Esophagus mucosa (tissue), 1 donor: ENCODE measurements at places on chromosomes 12 and 14.

DNA sequence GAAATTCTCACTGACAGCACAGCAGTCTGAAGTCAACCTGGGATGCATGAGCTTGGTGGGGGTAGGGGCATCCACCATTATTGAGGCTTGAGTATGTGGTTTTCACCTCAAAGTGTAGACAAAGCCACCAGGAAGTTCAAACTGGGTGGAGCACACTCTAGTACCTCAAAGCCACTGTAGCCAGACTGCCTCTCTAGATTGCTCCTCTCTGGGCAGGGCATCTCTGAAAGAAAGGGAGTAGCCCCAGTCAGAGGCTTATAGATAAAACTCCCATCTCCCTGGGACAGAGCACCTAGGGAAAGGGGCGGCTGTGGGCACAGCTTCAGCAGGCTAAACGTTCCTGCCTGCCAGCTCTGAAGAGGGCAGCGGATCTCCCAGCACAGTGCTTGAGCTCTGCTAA lies 143.0 kb downstream of the KITLG start:
- no peak for ATAC-seq

DNA sequence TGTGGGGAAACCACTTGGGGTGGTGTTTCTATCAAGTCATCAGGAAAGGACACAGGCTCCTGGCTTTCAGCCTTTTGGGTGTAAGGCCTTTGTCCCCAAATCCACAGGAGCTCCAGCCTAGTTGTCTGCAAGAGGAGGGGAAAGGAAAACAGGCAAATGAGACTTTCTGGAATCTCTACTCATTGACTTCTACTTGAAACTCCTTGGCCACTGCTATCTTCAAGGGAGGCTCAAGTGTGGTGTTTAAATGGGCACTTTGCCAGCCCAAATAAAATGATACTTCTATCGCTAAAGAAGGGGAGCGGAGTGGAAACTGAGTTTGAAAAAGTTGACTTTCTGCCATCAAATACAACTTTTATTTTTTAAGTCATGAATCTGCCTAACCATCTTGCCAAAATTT lies 445.9 kb upstream of the RGS6 start:
- ATAC-seq, result no peak

GRCh38 chr12:43863770-43864366 lies 28.0 kb downstream of the TMEM117 start:
- ATAC-seq, result no peak

DNA sequence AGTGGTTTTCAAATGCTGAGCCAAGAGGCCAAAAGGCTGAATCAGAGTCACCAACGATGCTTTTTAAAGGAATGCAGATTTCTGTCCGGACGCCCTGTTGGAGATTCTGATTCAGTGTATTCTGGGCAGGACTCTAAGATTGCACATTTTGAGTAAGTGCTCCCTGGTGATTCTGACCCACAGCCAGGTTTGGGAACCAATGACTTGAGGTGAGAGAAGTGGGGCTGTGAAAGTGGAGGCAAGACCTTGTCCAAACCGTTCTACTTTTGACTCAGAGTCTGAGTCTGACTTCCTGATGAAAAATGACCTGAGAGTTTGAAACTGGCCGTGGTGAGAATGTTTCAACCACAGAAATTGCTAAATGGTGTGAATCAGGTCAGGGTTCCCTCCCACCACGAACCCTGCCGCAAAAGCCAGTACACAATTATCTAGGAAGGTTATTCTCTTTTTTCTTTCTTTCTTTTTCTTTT lies 90.2 kb downstream of the NTN4 start:
- no peak for ATAC-seq

DNA sequence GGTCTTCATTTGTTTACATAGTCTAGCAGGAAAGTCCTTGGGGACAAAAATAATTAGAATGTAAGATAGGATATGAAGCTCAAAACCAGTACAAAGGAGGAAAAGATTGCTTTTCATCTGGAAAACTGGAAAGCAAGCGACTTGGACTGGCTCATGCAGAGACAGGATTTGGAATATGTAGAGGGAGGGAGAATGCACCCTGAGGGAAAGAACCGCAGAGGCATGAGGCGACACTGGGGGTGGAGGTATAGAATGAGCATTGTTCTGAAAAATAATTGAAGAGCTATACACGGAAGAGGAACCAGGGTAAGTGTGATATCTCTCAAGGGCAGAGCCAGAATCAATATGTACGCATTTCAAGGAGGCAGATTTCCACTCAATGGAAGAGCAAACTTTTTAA lies 85.5 kb downstream of the PLEKHG3 start:
- ATAC-seq, result no peak

- no peak for ATAC-seq
These were observed 13.3 kb upstream of the OAS3 start for GRCh38 chr12:112924986-112925385.
